ENCODE measurements at places on chromosomes 2 and 18.

DNA sequence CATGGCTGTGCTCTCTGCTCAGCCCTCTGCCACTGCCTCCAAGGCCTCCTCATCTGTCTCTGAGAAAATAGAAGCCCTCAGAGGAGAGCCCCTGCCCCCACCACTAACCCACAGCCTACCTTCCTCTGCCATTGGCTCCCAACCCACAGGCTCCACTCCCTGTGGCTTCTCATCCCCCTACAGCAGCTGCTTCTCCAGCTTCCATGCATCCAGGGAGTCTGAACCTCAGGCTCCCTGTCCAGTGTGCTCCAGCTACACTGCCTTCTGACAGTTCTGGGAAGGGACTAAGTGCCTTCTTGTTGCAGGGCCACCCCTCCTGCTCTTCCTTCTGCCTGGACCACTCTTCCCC, 29.3 kb downstream of the COL6A3 start:
- no peak for DNase-seq

DNA sequence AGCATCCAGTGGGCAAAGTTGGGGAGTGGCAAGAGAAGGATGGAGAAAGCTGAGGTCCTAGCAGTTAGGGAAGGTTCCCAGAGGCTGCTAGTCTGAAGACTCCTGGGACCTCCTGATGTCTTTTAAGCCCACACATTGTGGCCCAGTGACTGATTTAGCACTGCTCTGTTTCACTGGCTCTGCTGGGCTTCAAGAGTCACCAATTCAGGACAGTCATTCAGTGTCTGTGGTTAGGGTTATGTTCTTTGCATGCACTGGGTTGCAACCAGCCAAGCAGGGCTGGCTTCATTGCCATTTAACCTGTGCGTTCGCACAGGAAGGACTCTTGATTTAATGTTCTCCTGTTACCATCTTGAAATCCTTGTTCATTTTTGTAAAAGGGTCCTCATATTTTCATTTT, 199.2 kb downstream of the ICOS start:
- DNase-seq, result no peak

GRCh38 chr2:24652265-24653182, 140.7 kb downstream of the PTRHD1 start:
- no peak for DNase-seq

GRCh38 chr18:57439609-57439968, 4.4 kb downstream of the ONECUT2 start:
- DNase-seq, result no peak

DNA sequence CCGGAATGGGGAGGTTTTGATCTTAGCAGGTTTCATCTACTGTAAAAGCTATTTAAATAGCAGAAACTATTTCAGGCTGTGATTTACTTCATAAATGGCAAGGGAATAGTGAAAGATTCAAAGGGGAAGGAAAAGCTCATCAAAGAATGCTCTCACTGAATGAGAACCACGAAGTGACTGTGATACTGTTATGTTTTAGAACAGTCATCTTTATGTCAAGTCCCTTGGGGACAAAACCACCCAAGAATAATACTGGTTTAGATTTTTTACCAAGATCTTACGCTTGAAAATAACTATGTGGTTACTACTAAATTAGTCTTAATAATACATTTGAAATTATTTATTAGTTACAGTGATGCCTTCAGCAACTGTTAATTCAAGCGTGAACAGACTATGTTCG, 28.1 kb downstream of the FARSB start:
- no peak for DNase-seq

GRCh38 chr2:228355897-228356296, 174.4 kb upstream of the SPHKAP start:
- DNase-seq, result no peak

DNA sequence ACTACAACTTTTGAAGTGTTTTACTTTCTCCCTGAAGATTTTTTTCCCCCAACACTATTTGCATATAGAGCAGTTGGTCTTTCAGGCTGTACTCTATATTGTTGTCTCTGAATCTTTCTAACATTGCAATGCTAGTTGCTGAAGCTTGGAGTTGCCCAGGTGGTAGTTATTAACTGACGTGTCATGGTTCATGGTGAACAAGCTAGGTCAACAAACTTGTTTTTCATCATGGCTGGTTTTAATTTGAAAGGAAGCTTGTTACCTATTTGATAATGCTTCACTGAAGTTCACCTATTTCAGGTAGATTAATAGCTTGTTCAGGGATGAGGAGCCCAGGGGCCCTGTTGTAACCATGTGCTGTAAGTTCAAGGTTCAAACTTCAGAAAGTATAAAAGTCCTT, 158.8 kb upstream of the ZEB2 start:
- no peak for DNase-seq

GRCh38 chr2:182901748-182902147, 35.3 kb upstream of the FRZB start:
- no peak for DNase-seq

- no peak for DNase-seq
These were observed 37.4 kb upstream of the TXNDC2 start for GRCh38 chr18:9848170-9848879.

DNA sequence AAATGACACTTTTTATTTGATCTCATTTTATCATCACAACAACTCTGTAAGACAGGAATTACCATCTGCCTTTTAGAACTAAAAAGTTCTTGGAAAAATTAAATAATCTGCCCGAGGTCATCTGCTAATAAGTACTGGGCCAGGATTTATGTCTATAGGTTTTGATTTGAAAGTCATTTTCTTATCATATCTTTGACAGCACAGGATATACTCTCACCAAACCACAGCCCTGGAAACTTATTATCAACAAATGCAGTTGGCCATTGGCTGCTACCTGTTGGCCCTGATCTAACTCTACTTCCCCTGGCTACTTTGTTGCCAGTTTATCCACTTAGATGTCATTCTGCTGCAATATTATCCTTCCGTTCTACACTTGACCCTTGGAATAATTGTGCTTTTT, 354.6 kb downstream of the RAD51AP2 start:
- no peak for DNase-seq

GRCh38 chr2:219417374-219417773, 803 bp upstream of the DES start:
- no peak for DNase-seq

DNA sequence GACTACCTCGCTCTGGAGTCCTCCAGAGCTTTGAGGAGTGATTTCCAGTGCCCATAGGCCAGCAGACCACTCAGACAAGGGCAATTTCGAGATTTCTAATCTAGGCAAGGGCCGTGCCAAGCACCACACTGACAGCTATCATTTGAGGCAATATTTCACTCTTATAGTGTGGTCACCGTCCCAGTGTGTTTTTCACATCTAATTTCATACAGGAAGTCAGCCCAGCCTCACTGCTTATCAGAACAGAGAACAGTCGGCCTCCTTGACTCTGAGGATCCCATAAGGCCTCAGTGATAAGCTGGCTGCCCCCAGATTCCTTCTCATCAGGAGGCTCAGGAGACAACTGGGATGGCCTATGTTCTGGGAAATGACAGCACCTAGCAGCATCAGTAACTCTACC, 581 bp downstream of the CAPN14 start:
- DNase-seq, result no peak

- DNase-seq, result no peak
These were observed 36.0 kb downstream of the ANKRD12 start for GRCh38 chr18:9172506-9173127.

- no peak for DNase-seq
These were observed 14.3 kb upstream of the NOL10 start for GRCh38 chr2:10704034-10704594.

- DNase-seq, result no peak
These were observed 2.1 kb downstream of the FBLN7 start for GRCh38 chr2:112140205-112140802.

DNA sequence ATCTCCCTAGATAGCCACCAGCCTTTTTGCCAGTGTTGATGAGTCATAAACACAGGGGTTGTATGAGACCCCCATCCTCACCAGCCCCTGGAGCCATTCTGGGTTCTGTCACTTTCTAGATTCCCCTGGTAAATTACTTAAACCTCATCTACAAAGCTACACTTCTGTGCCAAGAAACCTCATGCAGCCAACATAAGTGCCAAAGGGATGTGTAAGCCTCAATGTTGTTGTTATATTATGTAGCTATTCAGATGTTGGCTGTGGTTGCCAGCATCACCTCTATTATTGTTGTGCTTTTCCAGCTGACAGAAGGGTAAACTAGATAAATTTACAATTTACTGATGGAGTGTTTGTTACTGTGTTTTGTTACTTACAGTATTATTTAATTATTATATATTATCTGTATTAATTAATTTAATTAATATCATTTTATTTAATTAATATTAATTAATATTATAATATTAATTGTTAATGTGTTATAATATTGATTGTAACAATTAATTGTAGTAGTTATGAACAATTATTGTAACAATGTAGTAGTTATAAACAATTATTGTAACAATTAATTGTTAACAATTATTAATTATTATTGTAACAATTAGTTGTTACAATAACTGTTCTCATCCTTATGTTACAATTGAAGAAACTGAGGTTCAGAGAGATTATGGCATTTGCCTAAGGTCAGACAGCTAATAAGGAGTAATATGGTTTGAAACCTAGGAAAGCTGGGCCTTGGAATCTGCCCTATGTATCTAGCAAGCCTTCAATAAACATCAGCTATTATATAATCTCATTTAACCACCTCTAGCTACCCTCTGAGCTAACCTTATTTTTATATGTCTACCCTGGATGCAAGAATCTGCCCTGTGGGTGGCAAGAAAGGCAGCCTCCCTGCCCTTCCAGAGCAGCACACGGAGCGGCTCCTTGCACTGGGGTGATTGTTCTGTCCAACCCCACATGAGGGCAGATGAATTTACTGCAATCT, 36.1 kb downstream of the PSTPIP2 start:
- DNase-seq, result no peak

- DNase-seq, result no peak
These were observed 152.6 kb upstream of the SLC1A4 start for GRCh38 chr2:64836566-64836965.

GRCh38 chr2:124756048-124756447, 731.0 kb downstream of the CNTNAP5 start:
- DNase-seq, result no peak

DNA sequence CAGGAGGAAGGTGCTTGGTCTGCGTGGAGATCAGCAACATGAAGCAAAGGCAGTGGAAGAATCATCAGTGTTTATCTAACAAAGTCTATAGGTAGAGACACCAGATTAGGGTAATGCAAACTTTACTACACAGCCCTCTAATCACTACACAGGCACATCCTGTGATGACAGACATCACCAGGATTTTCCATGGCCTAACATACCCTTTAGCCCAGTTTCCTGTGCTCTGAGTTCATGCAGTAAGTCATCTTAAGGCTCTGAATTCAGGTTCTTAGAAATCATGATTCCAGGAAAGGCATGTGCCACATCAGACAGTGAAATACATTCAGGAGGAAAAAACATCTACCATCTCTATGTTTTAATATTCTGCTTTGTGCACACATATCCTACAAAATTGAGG, 708.5 kb upstream of the SLC8A1 start:
- DNase-seq, result no peak

DNA sequence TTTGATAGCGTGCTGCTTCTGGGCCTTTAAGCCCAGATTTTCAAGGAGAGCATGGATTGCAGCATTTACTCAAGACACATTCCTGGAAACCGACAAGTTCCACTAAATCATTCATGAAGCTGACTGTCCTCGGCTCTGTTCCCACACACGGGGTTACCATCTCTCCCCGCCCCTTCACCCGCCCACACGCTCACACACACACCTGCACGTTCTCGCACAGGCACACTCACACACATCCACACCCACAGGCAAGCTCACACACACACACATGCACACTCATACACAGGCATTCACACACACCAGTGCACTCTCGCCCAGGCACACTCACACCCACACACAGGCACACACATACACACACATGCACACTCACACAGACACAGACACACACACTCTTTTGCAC, 150.0 kb upstream of the AGAP1 start:
- no peak for DNase-seq

DNA sequence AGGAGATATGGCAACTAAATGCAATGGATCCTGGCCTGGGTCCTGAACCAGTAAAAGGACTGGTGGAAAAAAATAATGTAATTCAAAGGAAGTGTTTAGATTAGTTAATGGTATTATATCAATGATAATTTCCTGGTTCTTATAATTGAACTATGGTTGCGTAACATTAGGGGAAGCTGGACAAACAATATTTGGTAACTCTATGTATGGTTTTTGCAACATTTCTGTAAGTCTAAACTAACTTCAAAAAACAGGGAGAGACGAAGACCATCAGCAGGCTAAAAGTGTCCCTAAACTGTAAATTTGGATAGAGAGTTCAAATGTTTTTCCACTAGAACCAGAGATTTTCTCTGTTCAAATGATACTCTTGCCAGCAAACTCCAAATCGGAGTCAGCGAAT, 36.9 kb downstream of the KLF7 start:
- DNase-seq, result no peak

DNA sequence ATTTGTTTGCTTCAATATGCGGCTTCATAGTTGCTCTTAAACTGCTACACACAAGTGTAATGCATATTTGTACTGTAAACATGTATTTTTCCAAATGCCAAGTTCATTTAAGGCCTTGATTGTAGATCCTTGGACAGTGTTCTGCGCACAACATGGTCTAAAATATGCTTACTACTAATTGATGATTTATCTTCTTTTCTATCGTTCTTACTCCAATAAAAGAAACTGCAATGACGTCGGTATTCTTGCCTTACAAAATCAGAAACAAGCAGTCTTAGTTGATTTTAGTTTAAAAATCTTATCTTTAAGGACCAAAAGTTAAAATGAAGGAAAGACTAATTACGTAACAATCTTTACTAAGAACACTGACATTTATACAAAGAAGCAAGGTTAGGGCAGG, 224.3 kb upstream of the SMAD7 start:
- no peak for DNase-seq

- peak; percentile 23 for DNase-seq
These were observed 62.5 kb downstream of the DHRS9 start for GRCh38 chr2:169131587-169132512.

DNA sequence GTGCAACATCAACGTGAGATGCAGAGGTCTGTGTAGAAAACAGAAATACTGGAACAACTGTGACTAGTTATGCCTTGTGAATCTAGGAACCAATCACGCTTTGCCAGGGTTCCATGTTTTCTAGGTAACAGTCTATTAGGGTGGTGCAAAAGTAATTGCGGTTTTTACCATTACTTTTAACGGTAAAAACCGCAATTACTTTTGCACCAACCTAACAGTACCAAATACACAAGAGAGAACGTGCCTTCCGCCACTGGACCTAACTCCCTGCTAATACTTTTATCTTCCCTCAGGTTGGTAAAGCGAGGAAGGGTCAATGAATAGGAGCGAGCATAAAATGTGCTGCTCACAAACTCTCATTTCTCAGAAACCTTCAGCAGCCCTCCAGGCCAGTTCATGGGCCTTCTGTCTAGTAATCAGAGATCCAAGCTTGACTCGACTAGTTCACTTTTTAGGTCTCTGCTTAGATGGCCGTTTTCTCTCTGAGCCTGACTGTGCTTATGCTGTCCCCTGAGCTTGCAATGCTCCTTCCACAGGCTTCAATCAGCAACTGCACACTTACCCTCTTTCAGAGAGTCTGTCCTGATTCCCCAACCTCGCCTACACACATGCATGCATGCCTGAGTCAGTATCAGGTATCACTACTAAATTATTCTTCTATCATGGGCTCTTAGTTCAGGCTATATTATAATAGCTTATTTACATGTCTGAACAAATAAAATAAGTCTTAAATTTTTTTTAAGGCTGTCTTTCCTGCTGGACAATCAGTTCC, 47.0 kb downstream of the PLEKHM3 start:
- DNase-seq, result no peak

Measured in HuH-7.5 (cell line).